Left ventricle myocardium superior (tissue), 1 donor: ENCODE measurements at places on chromosomes 16 and 17. TPM values are rescaled to one million over a fixed set of nuclear protein-coding genes. Genes with fewer than 3 reads are reported as not detected.
A peak's percentile ranks its signal among the peaks of the same experiment; 100 is the strongest.

Gene LRRC46
- not detected for total RNA-seq

DNA sequence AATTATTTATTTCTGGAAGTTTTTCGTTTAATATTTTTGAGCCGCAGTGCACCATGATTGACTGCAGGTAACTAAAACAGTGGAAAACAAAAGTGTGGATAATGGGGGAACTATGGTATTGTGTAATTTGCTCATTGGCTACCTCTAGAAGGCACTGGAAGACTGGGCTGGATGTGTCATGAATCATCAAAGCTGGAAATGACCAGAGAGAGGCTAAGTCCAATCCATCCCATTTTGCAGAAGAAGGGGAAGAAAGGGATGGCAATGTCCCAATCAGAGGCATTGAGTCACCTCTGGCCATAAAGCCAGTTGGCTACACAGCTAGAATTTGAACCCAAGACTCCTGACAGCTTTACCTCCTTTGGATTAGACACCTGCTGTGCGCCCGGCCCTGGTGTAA lies 29.3 kb downstream of the GLP2R start:
- no peak for DNase-seq

Gene ABCC11
- total RNA-seq: not detected

- DNase-seq: no peak
Measured at GRCh38 chr17:82570277-82570676, 50.7 kb downstream of the FOXK2 start.

DNA sequence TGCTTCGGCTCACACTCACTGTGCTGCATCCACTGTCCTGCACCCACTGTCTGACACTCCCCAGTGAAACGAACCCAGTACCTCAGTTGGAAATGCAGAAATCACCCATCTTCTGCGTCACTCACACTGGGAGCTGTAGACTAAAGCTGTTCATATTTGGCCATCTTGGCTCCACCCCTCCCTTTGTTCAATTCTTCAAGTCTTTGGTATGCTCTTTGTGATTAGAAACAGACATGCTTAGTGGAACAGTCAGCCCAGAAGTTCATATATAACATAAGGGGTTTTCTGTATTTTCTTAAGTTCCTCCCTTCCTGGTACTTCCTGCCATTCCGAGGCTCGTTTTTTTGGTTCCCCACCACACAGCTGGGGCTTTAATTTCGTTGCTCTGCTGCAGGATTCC lies 398.5 kb upstream of the DYNLRB2 start:
- no peak for DNase-seq

DNA sequence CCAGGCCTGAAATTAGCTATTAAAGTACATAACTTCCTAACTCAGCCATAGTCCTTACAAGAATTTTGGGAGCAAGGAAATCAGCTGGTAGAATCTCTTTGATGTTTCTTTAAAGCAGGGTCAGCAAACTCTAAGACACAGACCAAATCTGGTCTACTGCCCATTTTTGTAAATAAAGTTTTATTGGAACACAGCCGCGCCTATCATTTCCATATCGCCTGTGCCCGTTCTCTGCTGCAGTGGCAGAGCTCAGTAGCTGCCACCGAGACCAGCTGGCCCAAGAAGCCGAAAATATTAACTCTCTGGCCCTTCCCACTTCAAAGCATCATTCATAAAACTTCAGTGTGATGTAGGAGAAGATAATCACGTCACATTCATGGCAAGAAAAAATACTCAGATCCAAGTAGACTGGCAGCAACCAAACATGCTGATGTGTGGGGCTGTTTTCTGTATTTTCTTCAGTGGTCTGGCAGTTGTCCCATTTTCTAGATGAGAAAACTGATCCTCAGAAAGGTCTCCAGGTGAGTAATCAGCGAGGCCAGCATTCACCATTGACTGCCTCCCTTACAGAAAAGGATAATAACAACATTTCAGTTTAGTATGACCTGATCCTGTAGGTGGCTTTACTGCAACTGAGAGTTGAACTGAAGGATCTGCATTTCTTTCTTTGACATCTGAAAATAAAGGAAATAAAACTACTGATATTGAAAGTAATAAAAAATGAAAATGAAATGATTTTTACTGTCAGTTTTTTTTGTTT lies 18.0 kb upstream of the HSBP1 start:
- no peak for DNase-seq

DNA sequence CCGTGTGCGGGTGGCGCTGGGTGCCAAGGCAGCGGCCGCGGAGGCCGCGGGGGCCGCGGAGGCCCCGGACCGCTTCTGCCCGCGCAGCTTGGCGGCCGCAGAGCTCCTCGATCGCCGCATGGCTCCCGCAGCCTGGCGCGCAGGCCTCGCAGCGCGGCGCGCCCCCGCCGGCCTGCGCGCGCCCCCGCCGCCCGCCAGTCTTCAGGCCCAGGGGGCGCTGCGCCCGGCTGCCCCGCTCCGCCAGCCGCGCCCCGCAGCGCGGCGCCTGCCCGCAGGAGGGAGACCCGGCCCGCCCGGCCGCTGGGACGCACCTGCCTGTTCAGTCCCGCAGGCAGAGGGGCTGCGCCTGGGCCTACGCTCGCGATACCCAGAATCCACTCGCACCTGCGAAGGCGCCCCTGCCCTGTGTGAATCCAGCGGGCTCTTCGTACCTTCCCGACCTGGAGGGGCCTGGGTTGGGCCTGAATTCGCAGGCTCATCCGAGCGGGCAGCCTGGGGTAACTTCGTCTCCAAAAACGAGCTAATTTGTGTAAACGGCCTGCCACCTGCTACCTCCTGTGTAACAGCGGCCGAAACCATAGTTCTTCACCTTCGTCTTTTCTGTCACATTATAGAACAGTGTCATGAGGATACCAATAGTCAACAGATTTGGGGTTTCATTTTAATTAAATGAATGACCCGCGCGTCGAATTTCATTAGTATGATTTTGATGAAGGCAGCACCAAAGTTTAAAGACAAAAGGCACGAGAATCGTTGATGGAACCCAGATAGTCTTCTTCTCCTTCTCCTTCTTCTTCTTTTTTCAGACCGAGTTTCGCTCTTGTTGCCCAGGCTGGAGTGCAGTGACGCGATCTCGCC lies at the start of gene CENPV:
CENPV (minus strand) TSS at position 153 of the 858 bp plus-strand sequence; CDS start at position 120, 33 bp downstream.
- peak; percentile 70 for DNase-seq

Gene HOXB4
- total RNA-seq: 0.79 TPM

GRCh38 chr16:74257061-74257460 lies 39.6 kb upstream of the PSMD7 start:
- DNase-seq: no peak

- no peak for DNase-seq
Measured at GRCh38 chr17:39360537-39360936, 40.9 kb downstream of the FBXL20 start.

Gene ALDH3A2
- 60.4 TPM for total RNA-seq

DNA sequence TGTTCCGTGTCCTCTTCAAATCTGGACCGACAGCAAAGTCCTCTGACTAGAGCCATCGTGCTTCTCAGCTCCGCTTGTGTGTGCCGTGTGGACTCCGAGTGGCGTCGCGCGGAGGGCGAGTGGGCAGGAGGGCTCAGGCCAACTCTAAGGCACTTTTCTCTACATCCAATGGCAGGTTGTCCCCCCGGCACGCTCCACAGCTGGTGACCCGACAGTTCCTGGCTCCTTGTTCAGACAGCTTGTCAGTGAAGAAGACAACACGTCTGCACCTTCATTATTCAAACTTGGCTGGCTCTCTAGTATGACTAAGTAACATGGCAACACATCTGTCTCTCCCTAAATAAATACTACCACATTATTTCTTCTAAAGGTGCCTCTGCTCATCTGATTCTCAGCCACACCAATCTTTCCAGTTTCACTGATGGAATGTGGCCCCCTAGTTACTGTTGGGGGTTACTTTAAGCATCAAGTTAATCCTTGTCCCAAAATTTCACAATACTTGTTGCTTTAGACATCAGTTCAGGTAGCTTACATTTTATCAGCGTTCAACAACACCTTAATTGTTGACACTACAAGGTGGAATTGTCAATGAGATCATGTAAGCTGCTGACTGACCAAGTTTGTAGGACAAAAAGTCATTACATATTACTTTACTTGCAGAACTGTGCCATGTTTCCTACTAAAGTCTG lies 15.4 kb downstream of the COG1 start:
- DNase-seq: no peak
